ENCODE measurements at places on chromosomes 12 and 14. TPM values are rescaled to one million over a fixed set of nuclear protein-coding genes. Genes with fewer than 3 reads are reported as not detected.

- no peak for DNase-seq
These were observed 188.3 kb downstream of the CALM1 start for GRCh38 chr14:90585106-90585505.

DNA sequence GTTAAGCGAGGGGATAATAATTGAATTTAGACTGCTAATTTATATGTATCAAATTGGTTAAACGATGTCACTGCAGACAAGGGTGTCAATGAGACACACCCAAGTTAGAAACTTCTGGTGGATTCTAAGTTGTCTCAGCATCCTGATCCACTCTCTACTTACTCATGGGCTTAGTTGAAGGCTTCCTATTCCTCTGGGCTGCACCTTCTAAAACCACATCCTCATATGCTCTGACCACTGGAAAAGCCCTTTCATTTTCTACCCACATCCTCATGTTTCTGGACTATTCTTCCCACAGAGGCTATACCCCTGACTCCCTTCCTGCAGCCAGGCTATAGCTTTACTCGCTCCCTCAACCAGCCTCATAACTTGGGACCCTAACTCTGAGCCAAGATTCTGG, 493.8 kb downstream of the VRK1 start:
- no peak for DNase-seq

GRCh38 chr12:13126494-13126893, 23.0 kb upstream of the GSG1 start:
- no peak for DNase-seq

DNA sequence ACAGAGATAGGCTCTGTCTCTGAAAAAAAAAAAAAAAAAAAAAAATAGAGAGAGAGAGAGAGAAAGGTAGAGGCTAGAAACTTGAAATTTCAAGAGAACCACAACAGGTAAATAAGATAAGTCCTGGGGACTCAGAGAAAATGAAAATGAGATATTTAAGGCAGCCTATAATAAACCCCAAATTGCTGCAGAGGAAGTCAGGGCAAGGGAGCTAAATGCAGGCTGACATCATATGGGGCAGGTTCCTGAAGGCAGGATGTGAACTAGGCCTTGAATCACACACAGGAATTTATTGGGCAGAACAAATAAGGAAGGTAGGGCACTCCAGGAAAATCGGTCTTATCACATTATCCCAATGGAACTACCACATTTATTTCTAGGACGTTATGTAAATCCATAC, 54.9 kb upstream of the NUDT4 start:
- DNase-seq: no peak

DNA sequence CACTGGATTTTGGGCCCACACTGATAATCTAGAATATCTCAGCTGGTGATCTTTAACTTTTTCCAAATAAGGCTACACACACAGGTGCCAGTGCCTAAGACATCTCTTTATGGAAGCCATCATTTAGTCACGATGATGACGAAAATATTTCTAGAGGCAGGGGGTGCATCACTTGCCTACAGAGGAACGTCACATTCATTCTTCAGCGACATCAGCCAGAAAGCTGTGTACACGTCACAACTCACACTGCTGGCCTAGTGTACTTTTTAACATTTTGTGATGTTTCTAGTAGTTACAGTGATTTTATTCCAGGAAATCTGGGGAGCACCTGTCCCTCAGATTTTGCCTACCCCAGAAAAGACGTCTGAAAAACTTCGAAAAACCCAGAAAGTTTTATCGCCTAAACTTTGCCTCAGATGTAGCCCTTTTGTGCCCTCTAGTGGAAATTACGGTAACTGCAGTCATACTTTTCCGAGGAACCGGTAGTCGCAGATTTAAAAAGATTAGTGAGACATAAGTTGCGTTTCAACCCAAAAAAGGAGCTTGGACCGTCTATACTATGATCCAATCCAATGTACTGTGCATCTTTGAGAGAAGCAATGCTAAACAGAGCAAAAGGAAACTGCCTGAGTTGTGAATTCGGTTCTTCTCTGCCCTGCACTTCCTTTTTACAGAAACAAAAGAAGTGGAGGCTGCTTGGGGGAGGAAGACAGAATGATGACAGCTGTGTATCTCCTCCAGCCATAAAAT, 64.3 kb upstream of the STON2 start:
- no peak for DNase-seq

- DNase-seq: no peak
These were observed 10.2 kb downstream of the SYNE2 start for GRCh38 chr14:63863004-63863403.

DNA sequence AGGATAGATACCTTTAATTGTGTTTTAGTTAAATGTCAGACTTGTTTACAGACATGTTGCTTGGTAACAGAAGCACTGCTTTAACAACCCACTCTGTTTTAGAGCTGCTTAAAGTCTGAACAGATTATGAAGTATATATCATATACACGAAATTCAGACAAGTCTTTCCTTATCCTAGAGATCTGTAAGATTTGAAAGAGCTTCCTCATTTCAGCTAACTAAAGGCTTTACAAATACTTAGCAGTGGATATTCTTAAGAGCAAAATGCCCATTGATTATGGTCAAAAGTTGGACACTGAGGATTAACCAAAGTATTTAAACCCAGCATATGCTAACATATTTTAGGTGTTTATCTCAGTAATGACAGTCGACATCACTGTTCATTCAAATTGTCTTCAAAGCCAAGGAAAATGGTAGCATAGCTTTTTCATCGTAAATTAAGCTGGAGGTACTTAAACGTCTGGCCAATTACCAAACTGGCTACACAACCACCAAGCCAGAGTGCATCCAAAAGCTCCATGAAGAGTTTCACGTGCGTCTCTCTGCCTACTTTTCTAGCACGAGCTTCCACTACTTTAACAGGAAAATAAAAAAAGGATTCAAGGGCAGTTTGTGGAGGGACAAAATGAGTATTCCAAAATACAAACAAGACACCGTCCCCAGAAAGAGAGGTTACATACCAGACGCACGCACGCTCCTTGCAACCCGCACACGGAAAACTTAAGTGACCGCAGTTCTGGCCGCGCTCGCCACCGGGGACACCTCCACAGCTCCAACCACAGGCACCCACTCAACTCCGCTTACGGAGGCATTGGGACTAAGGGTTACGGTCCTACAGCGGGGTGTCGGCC, 565 bp downstream of the CEP83 start:
- DNase-seq: no peak

- no peak for DNase-seq
These were observed 122.8 kb upstream of the PDE3A start for GRCh38 chr12:20245491-20245890.

DNA sequence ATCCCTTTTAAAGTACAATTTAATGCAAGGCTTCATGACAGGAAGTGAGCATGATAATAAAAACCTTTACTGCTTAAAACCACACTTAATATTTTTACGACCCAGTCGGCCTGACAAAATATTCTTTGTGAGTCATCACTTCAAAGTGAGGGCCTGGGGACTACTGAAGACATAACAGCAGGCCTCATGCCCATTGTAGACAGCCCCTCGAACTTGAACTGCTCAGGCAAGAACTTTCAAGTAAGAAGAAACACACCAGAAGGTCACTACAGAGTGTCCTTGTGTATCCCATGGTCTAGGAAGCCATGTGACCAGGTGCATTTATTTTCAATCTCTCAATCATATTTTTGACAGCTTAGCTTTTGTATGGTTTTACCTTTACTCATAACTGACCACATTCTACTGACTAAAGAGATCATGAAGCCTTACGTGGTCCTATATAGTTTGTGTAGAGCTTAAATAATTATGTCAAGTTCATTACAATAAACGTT, 61.4 kb upstream of the MANSC4 start:
- DNase-seq: no peak

GRCh38 chr14:95149441-95149840, 7.9 kb downstream of the DICER1 start:
- DNase-seq: no peak

SLC10A1 gene
- not detected for total RNA-seq

NID2 gene
- total RNA-seq: 8.9 TPM

CMKLR1 gene
- total RNA-seq: 1.7 TPM

KCNA5 gene
- 1.7 TPM for total RNA-seq

TMPRSS12 gene
- total RNA-seq: not detected

SSTR1 gene
- total RNA-seq: 14.8 TPM

GPR84 gene
- 0.16 TPM for total RNA-seq

Data from occipital lobe (tissue), 3 donors.